ENCODE measurements at places on chromosomes 2 and 18. TPM values are rescaled to one million over a fixed set of nuclear protein-coding genes. Genes with fewer than 3 reads are reported as not detected.

RNF152 gene
- 0.13 TPM for total RNA-seq

B4GALT6 gene
- 5.3 TPM for total RNA-seq

ANKRD23 gene
- 1.4 TPM for total RNA-seq

DPYSL5 gene
- 3.7 TPM for total RNA-seq

DSG2 gene
- 64.0 TPM for total RNA-seq

TUBA4B gene
- 0.16 TPM for total RNA-seq

GPR35 gene
- total RNA-seq, result 0.83 TPM

MAP3K20 gene
- total RNA-seq, result 36.2 TPM

SH3BP4 gene
- total RNA-seq, result 41.1 TPM

CYRIA gene
- total RNA-seq, result 0.53 TPM

SERPINB13 gene
- total RNA-seq, result not detected

KIF5C gene
- 0.33 TPM for total RNA-seq

SLC25A12 gene
- total RNA-seq, result 15.0 TPM

HAAO gene
- not detected for total RNA-seq

VSNL1 gene
- total RNA-seq, result not detected

SLC4A1AP gene
- total RNA-seq, result 30.4 TPM

SCN7A gene
- not detected for total RNA-seq

SIX3 gene
- 3.3 TPM for total RNA-seq

TM4SF20 gene
- total RNA-seq, result 8.7 TPM

SOX11 gene
- total RNA-seq, result not detected

UGT1A8 gene
- total RNA-seq, result 0.06 TPM

MARCHF4 gene
- total RNA-seq, result 20.0 TPM

C1QL2 gene
- 0.86 TPM for total RNA-seq

C2orf66 gene
- not detected for total RNA-seq
